Activated naive CD4-positive, alpha-beta T cell (primary cell): ENCODE measurements at places on chromosomes 16 and 17.

DNA sequence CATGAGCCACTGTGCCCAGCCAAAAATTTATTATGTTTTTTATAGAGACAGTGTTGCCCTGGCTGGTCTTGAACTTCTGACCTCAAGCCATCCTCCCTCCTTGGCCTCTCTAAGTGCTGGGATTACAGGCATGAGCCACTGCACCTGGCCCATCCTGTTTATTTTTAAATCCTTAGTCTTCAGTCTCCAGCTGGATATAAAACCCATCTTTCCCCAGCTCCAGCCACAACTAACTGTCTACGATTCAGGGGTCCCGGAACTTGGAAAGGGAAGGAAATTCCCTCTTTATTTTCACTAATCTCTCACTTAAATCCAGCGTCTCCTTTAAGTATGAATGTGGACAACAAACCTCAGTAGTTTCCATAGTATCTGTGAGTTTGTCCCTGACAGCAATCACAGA is 62.2 kb downstream of the IQCK start:
- no peak for DNase-seq

DNA sequence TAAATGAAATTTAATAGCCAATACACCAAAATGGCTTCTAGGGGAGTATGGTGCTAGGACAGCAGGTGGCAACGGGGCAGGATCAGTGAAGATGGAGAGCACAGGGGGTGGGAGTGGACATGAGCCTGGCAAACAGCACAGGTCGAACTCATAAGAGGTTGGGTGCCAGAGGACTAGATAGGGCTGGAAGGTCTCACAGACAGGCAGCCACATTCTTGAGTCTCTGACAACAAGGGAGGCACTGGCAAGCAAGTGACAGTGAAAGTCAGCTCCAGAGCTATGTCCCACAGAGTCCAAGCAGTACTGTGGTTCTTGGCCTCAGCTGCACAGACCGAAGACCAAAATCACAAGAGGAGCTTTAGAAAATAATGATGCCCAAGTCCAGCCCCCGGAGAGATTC is 61.2 kb downstream of the USP31 start:
- no peak for DNase-seq

- DNase-seq = no peak
Observed at GRCh38 chr17:63641692-63642448, 19.7 kb downstream of the MAP3K3 start.

DNA sequence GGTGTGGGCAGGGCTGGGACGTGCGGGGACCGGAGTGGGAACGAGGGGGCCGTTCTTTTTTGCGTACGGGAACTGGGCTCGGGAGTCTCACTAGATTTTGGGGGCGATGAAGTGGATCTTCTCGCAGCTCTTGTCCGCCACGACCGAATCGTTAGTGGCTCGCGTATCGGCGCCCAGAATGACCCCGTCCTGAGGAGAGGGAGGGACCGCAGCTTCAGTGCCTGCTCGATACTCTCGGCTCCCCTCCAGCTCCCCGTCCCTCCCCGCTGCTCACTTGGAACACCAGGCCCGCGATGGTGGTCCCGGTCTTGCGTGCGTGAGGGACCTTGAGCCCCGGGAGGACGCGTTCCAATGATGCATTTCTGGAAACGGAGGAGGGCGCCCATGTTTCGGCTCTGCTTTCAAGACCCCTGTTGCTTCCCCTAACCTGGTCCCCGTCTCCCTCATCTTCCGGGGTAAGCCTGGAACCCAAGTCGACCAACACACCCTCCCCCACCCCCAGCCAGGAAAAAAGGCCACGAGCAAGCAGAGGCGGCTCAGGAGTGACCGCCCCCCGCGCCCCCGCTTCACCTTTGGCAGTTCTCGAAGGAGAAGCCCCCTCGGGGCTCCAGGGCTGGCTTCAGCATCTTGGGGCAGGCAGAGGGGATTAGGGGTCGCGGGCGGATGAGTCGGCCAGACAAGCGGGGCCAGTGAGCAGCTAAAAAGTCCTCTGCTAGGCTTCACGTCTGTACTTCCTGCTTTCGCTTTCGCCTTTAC is at the start of gene PSMB10:
TSS of gene PSMB10 (minus strand) at position 727 of the 756 bp plus-strand sequence. CDS start at position 626, 101 bp downstream.
- peak; percentile 30 for DNase-seq

DNA sequence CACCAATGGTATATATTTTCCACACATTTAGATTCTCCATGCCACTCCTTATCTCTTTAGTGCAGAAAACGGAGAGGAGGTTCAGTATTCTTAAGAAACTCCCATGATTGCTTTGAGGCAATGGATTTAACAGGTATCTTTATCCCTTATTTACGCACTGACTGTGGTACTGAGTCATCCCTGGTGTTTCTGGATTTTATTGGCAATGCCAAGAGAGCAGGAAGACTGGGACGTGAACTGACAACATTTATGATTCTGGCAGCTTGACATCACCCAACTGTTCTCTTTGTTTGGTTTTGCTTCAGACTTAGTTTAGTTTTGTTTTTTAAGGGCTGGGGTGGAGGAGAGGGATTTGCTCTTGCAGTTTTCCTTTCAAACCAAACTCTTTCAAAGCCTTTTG is 131.4 kb downstream of the WWOX start:
- DNase-seq = no peak

DNA sequence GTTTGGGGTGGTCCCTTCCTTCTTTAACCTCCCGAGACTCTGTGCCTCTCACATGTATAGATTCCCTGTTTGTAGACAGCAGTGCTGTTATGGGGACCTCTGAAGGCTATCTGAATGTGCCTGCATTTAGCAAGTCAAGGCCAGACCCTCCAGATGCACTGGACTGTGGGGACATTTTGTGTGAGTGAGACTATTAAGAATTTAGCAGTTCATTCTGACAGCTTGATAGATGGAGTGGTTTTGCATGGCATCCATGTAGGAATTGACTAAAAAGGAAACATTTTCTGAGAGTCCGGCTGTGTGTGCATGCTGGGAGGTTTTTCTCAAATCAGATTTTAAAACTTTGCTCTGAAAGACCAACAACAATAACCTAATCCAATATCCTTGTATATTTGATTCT is 226.3 kb downstream of the MSI2 start:
- DNase-seq = no peak

- no peak for DNase-seq
Observed at GRCh38 chr17:59527931-59528330, 37.5 kb upstream of the DHX40 start.

- DNase-seq = no peak
Observed at GRCh38 chr16:82846806-82847205, 220.0 kb downstream of the CDH13 start.

DNA sequence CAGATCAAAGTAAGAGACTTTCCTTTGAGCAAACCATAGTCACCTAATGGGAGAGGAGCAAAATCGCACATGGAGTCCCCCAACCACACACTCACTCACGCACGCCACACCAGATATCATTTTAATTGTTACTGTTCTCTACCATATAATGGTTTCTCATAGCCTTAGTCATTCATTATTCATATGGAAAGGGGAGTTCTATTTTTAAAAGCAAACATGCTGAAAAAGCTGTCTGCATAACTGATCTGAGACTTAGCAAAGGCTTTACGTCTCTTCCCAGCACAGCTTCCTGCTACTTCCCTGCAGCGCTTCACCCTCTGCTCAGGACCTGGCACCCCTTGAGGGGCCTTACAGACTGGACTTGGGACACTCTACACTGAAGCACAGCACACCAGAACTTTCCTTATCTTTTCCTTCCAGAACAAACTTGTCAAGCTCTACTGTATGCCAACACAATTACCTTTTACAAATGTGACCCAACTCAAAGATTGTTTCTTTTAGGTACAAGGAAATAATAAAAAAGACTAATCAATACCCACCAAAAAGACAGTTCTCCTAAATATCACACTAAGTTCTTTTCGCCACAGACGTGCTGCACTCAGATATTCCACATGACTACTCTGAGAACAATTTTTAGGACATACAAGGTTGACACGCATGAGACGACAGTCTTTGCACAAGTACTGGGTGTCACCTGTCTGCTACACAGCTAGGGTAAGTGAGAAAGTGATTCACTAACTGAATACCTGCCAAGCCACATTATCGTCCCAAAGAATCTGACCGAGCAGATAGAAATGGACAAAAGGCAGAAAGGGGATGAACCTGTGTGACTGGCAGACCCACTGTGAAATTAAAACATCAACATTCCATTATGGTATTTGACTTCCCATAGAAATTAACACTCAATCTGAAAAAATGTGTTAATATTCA is 21.5 kb downstream of the SRP68 start:
- no peak for DNase-seq

DNA sequence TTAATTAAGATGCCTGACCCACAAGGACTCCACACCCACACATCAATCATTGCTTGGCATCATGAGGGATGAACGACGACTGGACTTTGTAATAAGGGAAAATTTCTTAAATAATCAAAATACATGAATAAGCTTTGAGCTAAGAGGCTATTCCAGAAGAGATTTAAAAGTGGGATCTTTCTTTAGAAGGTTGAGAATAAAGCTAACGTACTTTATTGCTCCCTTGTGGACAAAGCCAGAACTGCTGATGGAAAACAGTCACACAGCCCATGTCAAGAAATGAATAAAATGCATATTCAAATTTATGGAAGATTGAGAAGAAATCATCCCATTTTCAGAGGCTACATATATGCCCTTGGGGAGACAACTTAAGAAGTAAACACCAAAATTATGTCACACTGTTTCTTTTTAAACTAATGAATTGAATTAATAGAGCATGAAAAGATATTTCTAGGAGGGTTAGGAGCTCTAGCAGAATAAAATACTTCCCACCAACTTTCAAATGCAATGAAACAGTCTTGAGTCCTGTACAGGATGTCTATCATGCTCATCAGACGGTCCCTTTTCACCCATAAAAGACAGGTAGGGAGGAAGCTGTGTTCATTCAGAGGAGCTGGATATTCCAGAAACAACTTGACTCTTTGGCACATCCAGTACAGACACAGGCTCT is 60.2 kb upstream of the PHOSPHO1 start:
- DNase-seq = no peak

GRCh38 chr17:79337053-79337452 is 262.4 kb downstream of the ENGASE start:
- no peak for DNase-seq

GRCh38 chr17:63492940-63493339 is 16.1 kb downstream of the ACE start:
- DNase-seq = no peak

GRCh38 chr16:10828851-10829366 is 10.3 kb upstream of the TVP23A start:
- DNase-seq = no peak

DNA sequence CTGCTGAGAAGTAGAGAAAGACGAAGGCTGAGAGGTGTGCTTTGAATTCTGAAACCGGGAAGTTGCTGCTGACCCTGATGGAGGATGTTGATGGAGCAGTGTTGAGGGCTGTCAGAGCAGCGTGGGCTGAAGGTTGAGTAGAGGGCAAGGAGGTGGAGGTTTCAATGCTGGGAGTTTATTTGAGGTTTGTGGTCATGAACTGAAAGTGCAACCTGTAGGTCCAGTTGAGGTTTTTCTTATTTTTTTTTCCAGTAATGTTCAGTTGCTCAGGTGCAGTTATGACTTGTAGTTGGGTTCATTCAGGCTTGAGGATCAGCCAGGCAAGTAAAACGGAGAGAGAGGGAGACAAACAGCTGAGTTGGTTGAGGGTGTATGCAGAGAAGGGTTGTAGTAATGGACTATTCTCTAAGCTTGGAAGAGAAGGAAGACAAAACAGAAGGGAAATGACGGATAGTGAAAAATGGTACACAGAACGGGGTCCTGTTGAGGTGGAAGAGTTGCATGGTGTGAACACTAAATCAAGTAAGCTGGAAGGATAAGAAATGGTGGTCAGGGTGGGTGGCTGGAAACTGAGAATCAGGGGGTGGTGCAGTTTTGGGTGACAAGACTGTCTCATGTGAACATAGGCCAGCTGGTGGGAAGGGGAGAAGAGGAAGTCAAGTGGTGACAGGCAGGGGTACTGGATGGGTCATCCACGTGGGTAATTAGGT is 8.7 kb upstream of the UBE2G1 start:
- DNase-seq = no peak

- DNase-seq = no peak
Observed at GRCh38 chr17:66523378-66524200, 221.2 kb downstream of the PRKCA start.

DNA sequence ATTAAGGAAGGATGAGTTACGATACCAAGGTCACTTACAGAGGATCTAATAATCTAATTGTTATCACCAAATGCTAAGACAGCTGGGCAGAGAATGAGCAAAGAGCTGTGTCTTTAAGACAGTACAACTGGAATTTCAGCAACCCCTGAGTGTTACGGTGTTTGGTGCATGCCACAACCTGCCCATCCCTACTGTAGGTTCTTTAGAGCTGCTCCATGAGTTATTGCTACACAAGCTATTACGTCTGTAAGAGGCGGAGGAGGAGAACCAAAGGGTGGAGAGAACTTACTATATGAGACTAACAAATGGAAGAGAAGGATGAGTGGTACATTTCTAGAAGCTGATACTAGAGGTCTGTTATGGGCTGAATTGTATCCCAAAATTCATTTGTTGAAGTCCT is 14.2 kb upstream of the C17orf78 start:
- no peak for DNase-seq

GRCh38 chr17:78040440-78041385 is 82.2 kb downstream of the TNRC6C start:
- peak; percentile 12 for DNase-seq

DNA sequence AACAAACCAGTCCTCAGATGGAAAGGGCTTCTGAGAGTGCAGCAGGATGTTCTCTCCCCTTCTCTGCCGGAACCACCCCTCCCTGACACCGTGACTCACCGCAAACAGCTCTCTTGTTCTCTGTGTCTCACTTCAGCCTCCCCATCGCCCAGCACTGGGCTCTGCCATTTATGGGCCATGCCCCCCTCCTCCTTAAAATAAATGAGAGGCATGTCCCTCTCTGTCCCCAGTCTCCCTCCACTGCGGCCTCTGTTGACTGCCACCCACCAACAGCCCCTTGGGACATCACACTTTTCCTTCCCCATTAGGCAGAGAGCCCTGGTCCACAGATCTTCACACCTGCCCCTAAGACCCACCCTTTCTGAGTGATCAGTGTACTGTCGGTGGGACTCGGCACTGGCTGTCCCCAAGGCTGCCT is 6.3 kb downstream of the CCDC102A start:
- no peak for DNase-seq

- no peak for DNase-seq
Observed at GRCh38 chr17:63735691-63736090, 5.9 kb downstream of the STRADA start.

DNA sequence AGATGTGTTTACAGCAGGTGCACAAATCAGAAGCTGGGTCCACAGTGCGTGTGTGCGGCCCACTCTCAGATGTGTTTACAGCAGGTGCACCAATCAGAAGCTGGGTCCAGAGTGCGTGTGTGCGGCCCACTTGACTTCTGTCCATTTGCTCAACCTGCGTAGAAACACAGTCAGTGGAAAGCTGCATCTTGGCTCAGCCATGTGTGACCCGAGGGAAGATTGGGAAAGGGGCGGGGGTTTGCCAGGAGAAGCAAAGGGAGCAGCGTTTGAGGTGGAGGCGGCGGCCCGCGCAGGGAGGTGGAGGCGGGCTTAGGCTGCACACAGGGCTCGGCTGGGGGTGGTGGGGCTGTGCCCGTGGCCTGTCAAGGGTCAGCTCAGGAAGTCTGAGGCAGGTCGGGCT is 4.3 kb downstream of the CTU2 start:
- DNase-seq = no peak

- no peak for DNase-seq
Observed at GRCh38 chr17:82239926-82240505, 11.2 kb downstream of the SLC16A3 start.

GRCh38 chr17:40615068-40615840 is 32.4 kb downstream of the SMARCE1 start:
- no peak for DNase-seq

GRCh38 chr16:51151435-51151960 is 428 bp upstream of the SALL1 start:
- no peak for DNase-seq
